KG1 (cell line): ENCODE measurements at places on chromosomes 12 and 14.

GRCh38 chr14:63605041-63605532 is 36.6 kb downstream of the WDR89 start:
- DNase-seq = no peak

DNA sequence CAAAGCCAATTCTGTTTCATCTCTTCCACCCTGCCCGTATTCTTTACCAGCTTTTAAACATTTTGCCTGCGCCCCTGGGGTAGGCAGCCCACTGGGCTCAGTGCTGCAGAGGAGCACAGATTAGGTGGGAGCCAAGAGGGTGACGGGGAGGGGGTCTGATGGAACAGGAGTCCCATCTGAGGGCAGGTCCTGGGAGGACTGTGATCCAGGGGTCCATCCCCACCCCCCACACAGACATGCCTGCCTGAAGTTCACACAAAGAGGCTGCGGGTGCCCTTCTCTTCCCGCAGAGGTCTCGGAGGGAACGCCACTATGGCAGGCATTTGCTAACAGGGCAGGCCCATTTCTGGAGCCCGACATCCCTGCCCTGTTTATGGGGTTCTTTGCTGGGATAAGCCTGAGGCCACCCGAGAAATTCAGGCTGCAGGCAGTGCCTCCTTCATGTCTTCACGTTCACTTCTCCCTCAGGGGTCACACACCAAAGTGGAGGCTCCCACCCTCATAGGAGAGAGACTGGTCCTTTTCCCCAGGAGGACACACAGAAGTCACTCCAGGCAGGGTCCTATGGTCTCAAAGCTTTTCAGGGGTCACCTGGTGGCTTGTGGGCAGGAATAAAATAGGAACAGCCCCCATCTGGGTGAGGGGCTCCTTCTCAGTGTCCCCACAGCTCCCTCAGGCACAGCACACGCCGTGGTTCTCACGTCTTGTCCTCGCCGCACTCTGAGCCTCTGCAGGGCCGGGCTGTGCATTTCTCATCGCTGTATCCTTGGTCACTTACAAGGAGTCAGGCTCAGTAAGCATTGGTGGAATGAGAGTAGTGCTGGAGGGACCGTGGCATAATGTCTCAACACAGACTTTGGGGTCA is 12.9 kb downstream of the VASH1 start:
- no peak for DNase-seq

DNA sequence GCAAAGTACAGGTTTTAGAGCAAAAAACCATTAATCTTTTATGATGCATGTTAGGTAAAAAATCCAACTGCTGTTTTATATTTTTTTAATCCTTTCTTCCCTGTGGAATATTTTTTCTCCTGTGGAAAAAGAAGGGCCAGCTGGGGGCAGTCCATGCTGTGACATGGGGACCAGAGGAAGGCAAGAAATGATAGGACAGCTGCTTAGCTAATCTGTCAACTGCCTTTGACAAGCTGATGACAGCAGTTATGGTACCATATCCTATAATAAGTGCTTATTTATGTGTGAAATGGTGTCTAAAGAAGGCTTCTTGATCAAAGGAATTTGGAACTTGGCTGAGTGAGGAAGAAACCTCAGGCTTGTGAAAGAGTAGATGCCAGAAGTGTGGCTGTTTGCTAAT is 452.4 kb upstream of the NOVA1 start:
- no peak for DNase-seq

GRCh38 chr12:1591543-1591942 is 2.8 kb downstream of the FBXL14 start:
- no peak for DNase-seq

DNA sequence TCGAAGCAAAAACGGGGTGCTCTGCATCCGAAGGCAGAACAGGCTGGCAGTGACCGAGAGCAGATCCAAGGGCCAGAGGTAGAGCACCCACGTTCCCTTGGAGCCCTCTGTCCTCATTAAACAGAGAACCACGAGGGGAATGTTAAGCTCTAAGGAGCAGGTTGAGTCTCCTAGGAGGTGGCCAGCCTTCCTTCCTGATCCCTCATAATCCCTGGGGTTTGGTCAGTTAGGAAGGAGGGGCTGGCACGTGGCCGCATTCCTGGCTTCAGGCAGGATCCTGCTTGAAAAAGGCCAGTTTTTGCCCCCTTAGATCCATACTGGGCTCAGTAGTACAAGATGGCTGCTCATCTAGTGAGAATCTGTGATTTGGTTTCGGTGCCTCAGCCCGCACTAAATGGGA is 57.2 kb downstream of the SLC24A4 start:
- no peak for DNase-seq

GRCh38 chr12:6280053-6280469 is 30.4 kb upstream of the PLEKHG6 start:
- no peak for DNase-seq

GRCh38 chr12:107406932-107407331 is 278.7 kb upstream of the PWP1 start:
- DNase-seq = no peak

DNA sequence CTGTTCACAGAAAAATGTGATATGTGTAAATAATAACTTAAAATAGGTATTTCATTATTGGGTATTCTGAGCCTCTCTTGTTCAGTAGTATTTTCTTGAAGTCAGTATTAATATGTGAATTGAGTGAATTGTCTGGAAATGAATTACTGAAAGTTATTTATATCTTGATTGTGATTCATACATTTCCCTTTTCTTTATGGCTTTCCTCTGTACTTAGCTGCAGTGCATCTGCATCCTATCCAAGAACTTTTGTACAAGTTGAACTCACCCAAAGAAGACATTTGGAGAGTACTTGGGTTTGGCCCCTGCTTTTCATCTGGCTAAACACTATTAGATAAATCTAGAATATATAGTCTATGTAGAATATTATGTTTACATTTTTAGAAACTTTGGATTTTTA is 326.0 kb downstream of the RAD51B start:
- DNase-seq = peak; percentile 25

DNA sequence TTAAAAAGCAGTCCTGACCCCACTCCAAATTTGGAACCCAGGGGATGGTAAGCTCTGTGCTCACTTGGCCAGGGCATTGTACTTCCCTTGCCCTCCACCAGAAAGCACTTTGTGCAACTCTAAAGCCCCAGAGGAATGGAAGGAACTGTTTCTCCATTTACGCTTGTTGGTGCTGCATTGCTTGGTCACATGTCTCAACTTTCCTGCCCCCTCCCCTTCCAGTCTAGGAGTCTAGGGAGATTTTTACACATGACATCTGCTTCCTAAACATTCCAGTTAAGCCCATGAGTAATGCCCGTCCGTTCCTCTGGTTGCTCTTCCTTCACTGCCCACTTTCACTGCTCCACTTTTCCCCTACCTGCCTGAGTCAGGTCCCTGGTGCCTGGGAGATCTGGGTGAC is 92.6 kb upstream of the MAP1LC3B2 start:
- DNase-seq = no peak

DNA sequence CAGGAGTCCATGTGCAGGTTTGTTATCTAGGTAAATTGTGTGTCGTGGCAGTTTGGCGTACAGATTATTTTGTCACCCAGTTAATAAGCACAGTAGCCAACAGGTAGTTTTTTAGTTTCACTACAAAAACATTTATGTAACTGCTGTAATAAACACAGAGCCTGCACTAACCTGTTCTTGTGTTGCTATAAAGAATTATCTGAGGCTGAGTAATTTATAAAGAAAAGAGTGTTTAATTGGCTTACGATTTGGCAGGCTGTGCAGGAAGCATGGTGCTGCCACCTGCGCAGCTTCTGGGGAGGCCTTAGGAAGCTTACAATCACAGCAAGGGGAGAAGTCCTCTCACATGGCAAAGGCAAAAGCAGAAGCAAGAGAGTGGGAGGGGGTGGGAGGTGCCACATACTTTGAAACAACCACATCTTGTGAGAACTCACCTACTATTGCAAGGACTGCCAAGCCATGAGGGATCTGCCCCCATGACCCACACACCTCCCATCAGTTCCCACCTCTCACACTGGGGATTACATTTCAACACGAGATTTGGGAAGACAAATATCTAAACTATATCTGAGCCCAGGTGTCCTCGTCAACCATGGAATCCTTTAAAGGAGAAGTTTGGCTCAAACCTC is 266.4 kb upstream of the GRIP1 start:
- DNase-seq = no peak

DNA sequence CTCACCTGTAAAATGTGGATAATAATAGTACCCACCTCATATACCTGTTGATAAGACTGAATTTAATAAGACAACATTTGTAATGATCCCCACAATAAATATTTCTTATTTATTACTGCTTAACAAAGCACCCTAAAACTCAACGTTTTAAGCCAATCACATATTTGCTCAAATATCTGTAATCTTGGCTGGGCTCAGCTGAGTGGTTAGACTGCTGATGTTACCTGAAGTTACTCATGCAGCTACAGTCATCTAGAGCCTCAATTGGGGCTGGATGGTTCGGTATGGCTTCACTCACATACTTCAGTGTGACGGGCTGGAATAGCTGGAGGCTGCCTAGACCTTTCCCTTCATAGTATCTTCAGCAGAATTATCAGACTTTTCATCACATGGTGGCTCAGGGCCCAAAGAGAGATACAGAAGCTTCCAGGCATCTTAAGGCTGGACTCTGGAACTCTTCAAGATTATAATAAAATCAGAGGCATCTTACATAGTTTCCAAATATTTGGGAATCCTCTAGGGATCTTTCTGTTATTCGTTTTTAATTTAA is 4.3 kb upstream of the OR5AU1 start:
- no peak for DNase-seq

- no peak for DNase-seq
These were observed 23.6 kb downstream of the PACS2 start for GRCh38 chr14:105337966-105338741.

- no peak for DNase-seq
These were observed 49.2 kb downstream of the GALNT4 start for GRCh38 chr12:89475203-89475990.

GRCh38 chr12:42758806-42759205 is 169.3 kb upstream of the PRICKLE1 start:
- DNase-seq = no peak

DNA sequence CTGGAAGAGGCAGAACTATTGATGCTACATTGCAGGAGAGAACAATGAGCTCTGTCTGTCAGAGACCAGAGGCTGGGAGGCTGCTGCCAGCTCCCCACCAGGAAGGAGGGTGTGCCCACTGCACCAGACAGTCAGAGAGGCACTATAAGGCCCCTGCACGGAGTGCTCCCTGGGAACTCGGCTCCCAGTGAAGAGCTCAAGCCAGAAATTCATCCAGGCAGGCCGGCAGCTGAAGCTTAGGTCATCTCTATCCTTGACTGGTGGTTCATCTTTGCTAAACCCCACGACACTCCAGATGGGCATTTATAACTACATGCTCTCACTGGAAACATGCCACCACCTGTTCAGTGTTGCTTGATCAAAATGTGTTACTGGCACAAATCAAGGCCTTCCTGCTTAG is 65.1 kb upstream of the GPATCH2L start:
- DNase-seq = no peak

DNA sequence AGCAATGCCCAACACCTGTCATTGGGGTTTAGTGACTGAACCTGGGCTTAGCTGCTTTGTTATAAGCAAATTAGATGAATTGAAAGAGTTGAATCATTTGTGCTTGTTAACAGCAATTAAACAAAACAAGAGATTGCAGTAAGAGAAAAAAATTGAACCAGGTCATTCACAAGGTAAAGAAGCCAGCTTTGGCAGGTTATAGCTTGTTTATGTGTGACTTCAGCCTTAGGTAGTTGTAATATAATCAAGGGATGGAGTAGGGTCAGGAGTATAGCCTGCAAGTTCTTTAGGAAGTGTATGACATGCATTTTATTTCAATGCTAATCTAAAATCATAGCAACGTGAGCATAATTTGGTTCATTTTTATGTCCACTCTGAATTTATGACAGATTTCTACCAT is 63.4 kb upstream of the PLEKHG3 start:
- no peak for DNase-seq

GRCh38 chr14:63650256-63650952 is 8.7 kb upstream of the WDR89 start:
- DNase-seq = no peak

DNA sequence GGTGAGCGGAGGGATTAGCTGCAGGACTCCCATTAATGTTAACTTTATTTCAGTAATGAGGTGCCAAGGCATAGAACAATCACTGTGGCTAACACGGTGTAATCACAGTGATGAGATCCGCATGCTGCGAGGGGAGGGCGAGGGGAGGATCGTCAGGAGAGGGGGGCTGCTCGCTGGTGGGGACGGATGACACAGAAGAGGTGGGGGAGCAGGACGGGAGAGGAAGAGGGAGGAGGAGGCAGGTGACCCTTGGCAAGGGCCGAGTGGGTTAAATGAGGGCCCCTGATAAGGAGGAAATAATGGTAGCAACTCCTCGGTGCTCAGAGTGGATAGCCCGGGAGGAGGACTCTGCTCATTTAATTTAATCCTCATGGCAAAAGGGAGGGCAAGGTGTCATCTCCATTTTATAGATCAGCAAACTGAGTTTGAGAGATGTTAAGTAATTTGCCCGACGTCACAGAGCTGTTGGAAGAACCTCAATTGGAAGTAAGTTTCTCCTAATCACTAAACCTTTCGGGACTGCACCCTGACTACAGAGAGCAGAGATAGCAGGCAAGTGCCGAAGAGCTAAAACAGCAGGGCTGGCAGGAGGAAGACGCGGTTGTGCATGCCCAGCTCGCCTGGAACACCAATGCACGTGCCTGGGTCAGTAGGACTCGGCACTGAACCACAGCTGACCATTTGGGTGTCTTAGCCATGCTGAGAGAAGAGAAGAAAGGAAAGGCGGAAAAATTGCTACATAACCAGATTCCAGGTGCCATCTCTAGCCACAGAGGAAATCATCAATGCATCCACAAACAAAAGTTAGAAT is 43.0 kb downstream of the SPRING1 start:
- no peak for DNase-seq

DNA sequence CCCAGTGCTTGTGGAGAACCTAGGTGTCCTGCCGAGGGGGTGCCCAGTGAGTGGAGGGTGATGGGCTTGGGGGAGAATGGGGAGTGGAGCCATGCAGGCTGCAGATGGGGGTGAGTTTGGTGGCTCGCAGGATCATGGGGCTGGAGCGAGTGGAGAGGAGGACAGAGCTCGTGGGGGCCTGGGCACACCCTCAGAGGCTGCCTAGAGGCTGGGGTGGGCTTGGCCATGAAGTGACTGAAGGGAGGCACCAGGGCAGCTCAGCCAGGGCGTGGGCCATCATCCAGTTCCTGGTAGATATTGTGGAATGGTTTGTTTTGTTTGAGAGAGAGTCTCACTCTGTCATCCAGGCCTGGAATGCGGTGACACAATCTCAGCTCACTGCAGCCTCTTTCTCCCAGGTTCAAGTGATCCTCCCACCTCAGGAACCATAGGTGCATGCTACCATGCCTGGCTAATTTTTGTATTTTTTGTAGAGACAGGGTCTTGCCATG is 43.4 kb upstream of the AMN start:
- DNase-seq = no peak

- no peak for DNase-seq
These were observed 4.9 kb upstream of the AQP6 start for GRCh38 chr12:49967777-49968250.

GRCh38 chr12:52387859-52388258 is 2.4 kb upstream of the KRT84 start:
- no peak for DNase-seq

DNA sequence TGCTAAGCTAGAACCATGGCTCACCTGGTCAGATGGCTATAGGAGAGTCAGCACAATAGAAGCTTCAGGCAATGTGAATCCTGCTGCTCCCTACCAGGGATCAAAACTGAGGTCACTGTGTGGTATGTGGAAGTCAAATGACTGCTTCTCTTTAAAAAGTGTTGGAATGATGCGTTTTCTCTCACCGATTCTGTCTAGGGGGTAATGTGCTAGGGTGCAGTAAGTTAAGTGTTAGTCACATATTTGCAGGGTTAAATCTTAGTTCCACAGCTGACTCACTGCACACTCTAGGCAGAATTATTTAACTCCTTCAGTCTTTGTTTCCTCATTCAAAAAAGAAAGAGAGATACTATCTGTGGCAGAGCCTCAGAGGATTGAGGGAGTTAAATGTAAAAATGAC is 696.6 kb downstream of the DIO2 start:
- no peak for DNase-seq
